ENCODE measurements at places on chromosomes 6 and 20.
A peak's percentile ranks its signal among the peaks of the same experiment; 100 is the strongest.

- no peak for DNase-seq
Observed at GRCh38 chr6:129790785-129791184, 70.3 kb downstream of the TMEM244 start.

DNA sequence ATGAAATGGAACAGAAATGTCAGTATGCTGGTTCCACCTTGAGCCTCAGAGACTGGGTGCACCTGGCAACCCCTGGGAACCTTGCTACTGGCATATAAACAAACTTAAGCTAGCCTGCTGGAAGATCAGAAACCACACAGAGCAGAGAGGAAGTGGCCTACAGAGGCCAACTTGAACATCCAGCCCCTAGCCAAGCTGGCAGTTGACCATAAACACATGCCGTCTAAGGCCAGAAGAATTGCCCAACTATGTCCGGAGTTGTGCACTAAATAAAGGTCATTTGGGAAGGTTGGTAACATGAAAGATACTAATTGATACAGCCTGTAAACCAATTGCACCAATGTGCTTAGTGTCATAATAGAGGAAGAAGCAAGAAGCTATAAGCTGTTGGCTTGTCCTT lies 266.6 kb upstream of the BTBD3 start:
- no peak for DNase-seq

DNA sequence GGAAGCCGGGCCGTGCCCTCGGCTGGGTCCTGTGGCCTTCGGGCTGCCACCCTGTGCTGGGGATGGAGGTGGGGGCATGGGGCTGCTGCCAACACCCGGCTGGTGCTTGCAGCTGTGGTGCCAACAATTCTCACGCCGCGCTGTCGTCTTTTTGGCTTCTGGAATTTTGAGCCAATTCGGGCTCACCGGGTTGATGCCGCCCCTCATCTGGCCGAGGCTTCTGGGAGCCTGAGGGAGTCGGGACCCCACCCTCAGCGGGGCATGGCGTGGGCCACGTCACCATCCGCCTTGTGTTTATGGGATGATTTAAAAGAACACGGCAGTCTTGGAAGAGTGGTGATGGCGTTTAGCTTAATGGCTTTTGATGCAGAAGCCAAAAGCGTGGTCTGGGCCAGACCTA lies 8.7 kb upstream of the NPBWR2 start:
- DNase-seq, result no peak

DNA sequence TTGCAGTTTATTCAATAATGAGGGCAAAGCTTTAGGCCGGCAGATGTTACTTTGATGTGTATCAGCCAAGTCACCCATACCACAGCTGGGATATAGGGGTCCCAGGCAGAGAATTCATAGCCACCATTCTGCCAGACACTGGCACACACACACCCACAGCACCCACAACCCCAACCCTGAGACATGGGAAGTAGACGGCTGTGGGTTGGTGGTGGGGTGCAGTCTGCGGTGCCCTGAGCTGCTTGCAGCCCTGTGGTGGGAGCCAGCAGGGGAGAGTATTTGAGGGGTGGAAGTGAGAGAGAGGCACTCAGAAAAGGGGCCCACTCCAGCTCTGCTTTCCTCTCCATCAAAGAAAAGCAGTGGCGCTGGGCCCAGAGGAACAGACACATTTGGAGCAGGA lies 125.3 kb downstream of the FOXO3 start:
- DNase-seq, result no peak

DNA sequence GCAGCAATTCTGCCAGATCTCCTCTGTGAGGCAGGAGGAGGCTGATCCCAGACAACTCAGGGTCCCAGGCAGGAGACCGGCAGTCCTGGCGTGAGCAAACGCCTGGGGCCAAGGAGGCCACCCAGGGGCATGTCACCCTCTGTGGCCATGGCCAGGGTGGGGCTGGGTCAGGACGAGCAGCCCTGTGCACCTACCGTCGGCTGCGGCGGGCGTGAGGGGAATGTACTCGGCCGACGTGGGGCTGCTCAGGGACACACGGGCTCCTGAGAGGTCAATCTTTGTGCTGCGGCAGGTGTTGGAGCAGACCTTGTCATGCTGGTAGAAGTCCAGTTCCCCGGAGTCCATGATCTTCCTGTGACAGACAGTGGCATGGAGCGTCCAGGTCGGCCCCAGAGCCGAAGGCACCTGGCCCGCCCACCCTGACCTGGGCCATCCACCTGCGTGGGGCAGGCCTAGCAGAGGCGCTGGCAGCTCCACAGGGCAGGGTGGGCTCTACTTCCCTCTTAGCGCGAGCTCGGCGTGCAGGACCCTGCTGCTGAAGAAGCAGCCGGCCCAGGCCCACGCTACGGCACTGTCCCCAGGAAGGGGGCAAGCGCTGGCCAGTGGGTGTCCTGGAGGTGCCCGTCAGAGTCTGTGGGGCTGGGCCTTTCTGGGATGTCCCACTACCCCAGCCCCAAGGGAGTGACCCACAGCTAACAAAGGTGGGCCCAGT lies 21.5 kb upstream of the HELZ2 start:
- DNase-seq, result no peak

GRCh38 chr20:37192137-37192854 lies 12.9 kb upstream of the MROH8 start:
- no peak for DNase-seq

GRCh38 chr20:8621001-8621400 lies 447.9 kb upstream of the PLCB4 start:
- peak; percentile 40 for DNase-seq

GRCh38 chr6:137867685-137868509 lies 838 bp downstream of the TNFAIP3 start:
- DNase-seq, result no peak

GRCh38 chr20:46183768-46184167 lies 65.7 kb downstream of the CD40 start:
- DNase-seq, result no peak

GRCh38 chr6:140872885-140873284 lies 1259.8 kb upstream of the GJE1 start:
- no peak for DNase-seq

DNA sequence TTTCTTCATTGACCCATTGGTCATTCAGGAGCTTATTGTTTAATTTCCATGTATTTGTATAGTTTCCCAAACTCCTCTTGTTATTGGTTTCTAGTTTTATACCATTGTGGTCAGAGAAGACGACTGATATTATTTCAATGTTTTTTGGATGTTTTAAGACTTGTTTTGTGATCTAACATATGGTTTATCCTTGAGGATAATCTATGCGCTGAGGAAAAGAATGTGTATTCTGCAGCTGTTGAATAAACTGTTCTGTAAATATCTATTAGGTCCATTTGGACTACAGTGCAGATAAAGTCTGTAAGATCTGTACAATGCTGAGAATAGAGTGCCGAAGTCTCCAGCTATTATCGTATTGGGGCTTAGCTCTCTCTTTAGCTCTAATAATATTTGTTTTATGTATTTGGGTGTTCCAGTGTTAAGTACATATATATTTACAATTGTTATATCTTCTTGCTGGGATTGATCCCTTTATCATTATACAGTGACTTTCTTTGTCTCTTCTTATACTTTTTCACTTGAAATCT lies 223.3 kb upstream of the ZNF217 start:
- no peak for DNase-seq

- DNase-seq, result no peak
Observed at GRCh38 chr6:20916086-20916485, 381.8 kb downstream of the CDKAL1 start.

DNA sequence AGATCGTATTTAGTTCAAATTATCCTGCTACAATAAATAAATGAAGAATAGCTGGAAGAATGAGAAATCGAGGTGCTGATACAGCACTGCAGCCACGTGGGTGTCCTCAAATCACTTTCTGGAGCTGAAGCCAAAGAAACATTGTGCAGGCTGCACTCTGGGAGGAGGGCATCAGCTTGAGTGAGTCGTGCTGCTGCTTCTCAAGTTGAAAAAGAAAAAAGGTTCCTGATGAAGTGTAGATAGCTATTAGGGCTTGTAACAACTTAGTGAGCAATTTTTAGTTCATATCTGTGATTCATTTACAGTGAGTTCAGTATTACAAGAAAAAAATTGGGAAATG lies 40.5 kb downstream of the DSE start:
- DNase-seq, result no peak
